ENCODE measurements at places on chromosomes 5 and 9.

DNA sequence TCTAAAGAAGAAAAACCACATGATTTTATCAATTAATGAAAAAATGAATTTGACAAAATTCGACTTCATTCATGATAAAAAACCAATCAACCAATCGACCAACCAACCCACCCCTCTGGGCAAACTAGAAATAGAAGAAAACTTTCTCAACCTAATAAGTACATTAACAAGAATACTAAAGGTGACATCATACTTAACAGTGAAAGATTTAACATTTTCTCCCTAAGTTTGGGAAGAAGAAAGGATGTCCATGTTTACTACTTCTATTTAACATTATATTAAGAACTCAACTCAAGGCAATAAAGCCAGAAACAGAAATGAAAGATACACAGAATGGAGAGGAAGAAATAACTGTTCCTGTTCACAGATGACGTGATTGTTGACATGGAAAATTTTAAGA, 476.1 kb upstream of the MEF2C start:
- no peak for DNase-seq

DNA sequence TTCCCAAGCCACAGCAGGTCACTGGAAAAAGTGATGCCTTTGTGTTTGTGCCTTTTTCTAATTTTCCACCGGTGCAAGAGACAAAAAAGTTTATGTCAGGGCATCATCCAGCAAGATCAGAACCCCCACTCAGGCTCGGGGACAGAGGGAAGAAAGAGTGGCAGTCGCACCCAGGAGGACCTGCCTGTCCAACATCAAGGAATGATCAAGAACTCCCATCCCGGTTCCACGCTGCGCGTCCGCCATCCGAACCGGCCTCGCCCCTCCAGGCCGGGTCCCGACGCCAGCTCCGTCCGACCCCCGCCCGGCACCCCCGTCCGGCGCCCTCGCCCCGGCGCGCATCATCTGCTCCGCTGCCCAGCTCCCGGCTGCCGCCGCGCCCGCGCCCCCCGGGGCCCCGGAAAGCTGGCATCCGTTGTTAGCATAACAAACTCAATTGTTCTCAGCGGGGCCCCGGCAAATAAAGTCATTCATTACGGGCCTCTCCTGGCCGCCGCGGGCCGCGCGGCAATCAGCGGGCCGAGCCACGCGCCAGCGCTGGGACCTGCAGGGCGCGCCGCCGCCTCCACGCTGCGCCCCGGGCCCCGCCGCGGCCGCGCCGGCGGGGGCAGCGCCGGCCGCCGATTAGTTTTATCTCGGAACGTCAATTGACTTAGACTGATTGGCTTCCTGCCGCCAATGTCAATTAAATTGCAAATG, 48.1 kb downstream of the PAX5 start:
- DNase-seq, result peak; percentile 25

- no peak for DNase-seq
These were observed 18.2 kb upstream of the STK32A start for GRCh38 chr5:147216552-147217154.

- no peak for DNase-seq
These were observed 93.3 kb downstream of the SVEP1 start for GRCh38 chr9:110486218-110486617.

- DNase-seq, result no peak
These were observed 19.7 kb downstream of the NIPSNAP3B start for GRCh38 chr9:104783588-104783987.

DNA sequence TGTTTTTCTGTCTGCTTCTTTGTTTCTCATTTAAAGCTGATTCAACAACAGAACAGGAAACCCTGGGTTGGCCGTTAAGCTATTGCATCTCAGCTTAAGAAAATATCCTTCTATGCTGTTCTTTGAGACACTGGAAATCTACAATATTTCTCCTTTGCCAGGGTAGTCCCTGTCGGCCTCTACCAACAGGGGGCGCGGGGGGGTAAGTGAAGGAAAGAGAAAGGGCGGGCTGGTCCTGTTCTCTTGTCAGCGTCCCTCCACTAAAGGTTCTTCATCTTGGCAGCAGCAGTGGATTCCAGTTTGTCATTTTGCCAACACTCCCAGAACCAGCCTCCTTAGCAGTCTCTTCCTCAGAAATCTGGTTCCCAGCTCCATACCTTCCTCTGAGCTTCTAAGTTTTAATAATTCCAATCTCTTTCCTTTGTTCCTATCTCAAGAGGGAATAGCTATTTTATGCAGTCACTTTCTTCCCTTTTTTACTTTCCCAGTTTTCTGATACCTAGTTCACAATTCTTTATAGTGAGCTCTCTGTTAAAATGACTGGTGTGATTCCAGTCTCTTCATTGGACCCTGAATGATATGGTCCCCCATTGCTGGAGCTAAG, 222.3 kb downstream of the GLIS3 start:
- no peak for DNase-seq

- no peak for DNase-seq
These were observed 257.5 kb downstream of the PARP8 start for GRCh38 chr5:50923768-50924494.

DNA sequence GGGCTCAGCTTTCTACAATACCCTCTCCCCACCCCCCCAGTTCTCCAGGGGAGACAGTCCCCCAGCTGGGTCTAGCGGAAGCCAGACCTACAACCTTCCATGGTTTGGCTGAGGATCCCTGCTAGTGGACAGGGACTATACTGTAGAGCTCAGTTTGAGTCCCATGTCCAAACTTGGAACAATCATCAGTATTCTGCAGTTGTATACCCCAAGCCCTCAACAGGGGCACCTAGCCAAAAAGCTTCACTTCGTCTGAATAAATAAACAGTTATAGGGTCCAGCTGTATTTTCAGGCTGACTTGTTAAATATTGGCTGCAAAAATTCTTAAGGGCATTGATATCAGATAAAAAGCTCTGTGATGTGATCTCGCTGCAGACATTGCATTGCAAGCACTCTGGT, 15.4 kb upstream of the C9 start:
- DNase-seq, result peak; percentile 44

- DNase-seq, result no peak
These were observed 127.7 kb downstream of the NR3C1 start for GRCh38 chr5:143275512-143276363.

GRCh38 chr5:145294331-145294730, 540.8 kb downstream of the PRELID2 start:
- DNase-seq, result no peak

GRCh38 chr5:36705055-36705454, 98.6 kb downstream of the SLC1A3 start:
- no peak for DNase-seq

Data from brain (organoid and tissue), 16 donors.